A549 (cell line): ENCODE measurements at places on chromosomes 4 and X. TPM values are rescaled to one million over a fixed set of nuclear protein-coding genes. Genes with fewer than 3 reads are reported as not detected.

Gene AMTN
- not detected in 3 replicates for polyA plus RNA-seq

Gene FABP2
- not detected in 3 replicates for polyA plus RNA-seq

Gene SEC24D
- 12.5 to 15.3 TPM (median 12.8 TPM) in 3 replicates for polyA plus RNA-seq

Gene CLNK
- polyA plus RNA-seq: not detected in 3 replicates

Gene FRMPD4
- polyA plus RNA-seq: 0.04 to 0.08 TPM (median 0.07 TPM) in 3 replicates

DNA sequence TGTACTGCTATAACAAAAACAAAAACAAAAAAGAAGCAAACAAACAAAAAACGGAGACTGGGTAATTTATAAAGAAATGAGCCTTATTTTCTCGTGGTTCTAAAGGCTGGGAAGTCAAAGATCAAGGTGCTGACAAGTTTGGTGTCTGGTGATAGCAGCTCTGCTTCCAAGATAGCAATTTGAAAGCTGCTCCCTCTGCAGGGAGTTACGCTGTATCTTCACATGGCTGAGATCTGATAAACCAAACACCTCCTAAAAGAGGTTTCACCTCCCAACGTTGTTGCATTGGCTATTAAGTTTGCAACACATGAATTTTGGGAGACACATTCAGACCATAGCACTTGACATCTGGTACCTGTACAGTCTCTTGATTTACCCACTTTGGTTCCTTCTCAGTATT is 854.2 kb downstream of the CENPC start:
- no peak for DNase-seq

DNA sequence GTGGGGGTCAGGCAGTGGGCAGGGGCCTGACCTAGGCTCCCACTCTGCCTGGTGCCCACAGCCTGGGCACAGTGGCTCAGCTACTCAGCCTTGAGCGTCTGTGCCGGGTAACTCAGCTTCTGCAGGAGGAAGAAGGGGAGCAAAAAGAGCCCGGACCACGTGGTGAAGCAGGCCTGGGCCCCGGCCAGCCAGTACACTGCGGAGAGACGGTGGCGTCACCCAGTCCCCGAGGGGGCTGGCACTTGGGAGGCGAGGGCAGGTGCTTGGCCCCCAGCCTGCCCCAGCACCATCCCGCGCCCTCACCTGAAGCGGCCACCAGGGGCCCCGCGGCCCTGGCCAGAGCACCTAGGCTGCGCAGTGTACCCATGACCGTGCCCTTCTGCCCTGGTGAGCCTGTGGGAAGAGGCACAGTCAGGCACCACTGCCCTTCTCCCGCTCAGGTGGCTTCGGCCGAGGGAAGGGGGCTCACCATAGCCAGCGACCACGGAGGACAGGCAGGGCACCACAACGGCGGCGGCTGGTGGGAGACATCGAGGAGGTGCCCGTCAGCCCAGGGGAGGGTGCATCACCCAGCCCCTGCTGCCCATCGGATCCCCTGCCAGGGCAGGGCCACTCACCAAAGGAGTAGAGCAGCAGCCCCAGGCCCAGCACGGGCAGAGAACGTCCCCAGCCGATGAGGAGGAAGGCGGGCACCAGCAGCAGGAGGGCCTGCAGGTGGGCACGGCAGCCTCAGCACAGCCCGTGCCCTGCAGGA is 32.3 kb downstream of the NOP14 start:
- DNase-seq: no peak

- DNase-seq: no peak
Observed at GRCh38 chrX:43096830-43097229, 318.9 kb upstream of the PPP1R2C start.

GRCh38 chr4:183443655-183444213 is 702 bp upstream of the CDKN2AIP start:
- DNase-seq: peak; percentile 25

DNA sequence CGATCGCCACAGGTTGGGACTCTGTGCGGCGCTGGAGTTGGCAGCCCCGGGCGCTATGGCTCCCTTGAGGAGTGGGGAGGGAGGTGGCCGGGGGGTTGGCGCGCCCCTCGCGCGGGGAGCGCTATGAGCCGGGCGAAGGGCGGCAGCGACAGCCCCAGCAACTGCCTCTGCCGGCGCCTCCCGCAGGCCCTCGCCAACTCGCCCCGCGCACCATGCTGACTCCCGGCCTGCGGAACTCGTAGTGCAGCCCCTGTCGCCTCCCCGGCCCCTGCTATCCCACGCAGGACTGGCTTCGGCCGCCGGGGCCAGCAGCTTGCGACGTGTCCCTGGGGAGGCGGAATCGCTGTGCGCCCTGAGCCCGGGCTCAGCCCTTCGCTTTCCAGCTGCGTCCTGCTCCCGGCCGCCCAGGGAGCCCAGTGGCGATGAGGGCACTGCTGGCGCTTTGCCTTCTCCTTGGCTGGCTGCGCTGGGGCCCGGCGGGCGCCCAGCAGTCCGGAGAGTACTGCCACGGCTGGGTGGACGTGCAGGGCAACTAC is 415 bp downstream of the SHISA3 start:
- DNase-seq: no peak

- no peak for DNase-seq
Observed at GRCh38 chrX:124086411-124086810, 124.9 kb downstream of the STAG2 start.

DNA sequence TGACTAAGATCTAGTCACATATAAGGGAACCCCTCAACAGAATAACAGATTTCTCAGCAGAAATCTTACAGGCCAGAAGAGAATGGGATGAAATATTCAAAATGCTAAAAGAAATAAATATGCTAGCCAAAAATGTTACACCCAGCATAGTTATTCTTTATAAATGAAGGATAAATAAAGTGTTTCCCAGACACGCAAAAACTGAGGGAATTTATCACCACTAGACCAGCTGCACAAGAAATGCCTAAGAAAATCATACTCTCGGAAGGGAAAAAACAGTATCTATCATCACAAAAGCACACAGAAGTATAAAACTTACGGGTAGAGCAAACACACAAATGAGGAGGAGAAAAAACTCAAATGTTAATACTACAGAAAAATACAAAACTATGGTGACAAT is 162.1 kb downstream of the HHIP start:
- peak; percentile 4 for DNase-seq

DNA sequence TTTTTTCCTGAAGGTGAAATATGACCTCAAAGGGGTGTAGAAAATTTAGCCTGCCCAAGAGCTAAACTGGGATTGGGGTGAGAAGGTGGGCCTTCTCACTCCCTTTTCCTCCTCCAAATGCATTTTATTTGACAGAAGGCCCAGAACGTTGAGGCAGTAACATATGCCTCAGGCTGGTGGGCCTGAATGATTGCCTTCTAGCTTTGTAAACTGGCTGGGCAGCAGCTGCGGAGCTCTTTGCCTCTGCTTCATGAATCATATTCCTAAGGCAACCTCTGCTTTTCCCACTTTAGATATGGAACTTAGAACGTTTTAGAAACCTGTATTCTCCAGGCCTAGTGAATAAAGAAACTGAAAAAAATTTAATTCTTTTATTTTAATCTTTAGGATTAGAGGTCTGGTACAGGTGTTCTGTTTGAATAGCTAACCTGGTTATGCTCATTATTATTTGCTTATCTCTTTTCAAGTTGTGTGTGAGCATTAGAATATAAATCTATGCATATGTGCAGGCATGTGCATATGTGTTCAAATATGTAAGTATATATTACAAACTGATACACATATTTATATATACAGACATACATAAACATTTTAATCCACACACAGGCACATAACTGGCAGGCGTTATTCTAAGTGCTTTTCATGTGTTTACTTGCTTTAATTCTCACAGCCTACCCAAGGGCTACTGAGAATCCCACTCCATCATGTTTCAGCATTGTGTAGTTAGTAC is 11.5 kb downstream of the PRDM8 start:
- DNase-seq: no peak

GRCh38 chr4:150679765-150680343 is 97.9 kb downstream of the MAB21L2 start:
- no peak for DNase-seq

DNA sequence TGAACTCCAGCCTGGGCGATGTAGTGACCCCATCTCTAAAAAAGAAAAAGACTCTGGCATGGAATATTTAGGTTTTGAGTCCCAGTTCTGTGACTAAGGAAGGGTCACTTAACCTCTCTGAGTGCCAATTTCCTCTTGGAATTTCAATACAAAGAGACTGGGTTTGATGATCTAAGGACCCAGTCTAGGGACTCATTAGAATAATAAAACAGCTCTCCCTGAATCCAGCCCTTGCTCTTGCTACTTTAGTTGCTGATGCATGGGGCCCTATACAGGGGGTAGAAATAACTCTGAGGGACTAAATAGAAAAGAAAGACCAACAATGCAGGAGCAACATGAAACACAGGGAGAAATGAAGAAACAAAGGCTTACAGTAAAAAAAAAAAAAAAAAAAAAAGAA is 12.6 kb downstream of the C4orf54 start:
- no peak for DNase-seq

- no peak for DNase-seq
Observed at GRCh38 chr4:8723222-8723980, 130.8 kb downstream of the CPZ start.

DNA sequence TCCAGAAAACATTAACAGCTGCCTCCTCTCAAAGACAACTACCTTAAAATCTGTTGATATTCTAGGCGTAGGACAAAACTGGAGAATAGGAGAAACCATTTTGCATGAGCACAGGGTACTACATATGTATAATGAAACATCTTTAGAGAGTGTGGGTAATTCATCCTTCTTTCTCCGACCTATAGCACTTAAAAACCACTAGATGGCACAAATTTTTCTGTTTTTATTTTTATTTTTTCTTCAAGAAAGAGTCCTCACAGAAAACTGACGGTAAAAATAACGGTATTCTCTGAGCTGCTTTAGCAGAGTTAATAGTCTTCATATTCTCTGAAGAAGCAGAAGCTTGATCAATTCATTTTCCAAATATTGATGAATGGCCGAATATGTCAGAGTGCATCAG is 14.6 kb downstream of the SMIM31 start:
- no peak for DNase-seq

DNA sequence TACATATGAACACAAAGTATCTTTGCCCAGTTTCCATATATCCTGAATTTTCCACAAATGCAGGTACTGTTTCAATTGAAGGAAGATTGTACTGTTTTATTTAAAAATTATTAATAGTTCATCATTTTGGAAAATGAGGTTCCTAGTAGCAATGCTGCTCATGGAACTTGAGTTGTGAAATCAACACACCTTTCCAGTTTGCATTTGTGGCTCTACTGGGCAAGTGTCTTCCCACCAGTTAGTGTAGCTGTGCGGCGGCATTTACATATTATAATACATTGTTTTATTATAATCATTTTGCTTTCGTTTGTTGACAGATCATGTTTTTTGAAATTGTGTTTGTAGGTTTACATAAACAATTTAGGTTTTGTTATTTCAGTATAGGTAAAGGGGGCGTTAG is 2.0 kb upstream of the DDX3X start:
- DNase-seq: no peak
